ENCODE measurements at places on chromosomes 4 and X.

GRCh38 chrX:21947671-21948070 lies 7.2 kb downstream of the SMS start:
- DNase-seq, result no peak

DNA sequence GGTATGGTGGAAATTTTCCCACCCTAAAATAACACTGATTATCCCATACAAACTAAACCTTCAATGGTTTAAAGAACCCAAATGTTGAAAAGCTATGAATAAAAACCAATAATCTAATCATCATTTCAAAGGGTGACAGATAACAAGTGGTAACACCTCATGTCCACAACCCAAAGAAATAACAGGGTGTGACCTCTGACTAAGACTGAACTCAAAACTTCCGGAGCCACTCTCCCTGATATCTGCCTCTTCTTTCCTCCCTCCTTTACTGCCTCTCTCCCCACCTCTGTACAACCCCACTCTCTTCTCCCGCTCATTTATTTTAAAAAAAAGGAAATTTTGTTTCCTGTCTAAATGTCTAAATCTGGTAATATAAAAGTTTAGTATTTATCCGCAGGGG lies 11.5 kb downstream of the FBXW7 start:
- DNase-seq, result no peak

GRCh38 chr4:22093126-22093525 lies 144.6 kb upstream of the KCNIP4 start:
- no peak for DNase-seq

DNA sequence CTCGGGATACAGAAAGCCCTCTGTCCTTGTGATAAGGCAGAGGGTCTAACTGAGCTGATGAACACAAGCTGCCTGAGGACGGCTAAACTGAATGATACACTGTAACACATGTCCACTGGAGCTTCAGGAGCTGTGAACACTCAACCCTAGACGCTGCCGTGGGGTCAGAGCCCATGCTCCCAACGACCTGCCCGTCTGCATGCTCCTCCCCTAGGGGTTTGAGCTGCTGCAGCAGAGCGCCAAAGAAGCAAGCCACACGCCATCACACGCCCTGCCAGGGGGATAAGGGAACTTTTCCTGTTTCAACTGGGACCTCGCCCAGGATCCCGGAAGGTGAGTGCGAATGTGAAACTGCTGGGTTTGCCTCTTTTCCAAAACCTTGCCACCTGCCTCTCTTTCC lies 361.8 kb downstream of the FAT4 start:
- DNase-seq, result no peak

- DNase-seq, result no peak
These were observed 1470.4 kb downstream of the ADGRL3 start for GRCh38 chr4:62670514-62670913.

DNA sequence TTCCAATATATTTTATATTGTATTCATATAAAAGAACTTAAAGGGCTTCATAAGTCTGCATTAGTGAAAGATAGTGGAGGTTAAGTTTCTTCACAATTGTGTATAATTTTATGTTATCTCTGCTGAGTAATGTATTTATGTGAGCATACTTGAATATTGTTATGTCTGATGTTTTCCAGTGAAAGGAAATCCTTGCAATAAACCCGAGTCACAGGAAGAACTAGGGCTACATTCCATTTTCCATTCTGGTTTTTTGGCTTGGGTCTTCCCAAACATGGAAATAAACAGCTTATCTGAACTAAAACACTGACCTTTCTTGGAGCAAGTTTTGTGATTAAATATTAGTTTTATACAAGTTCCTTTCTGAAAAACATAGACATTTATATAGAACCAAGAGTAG lies 231.3 kb upstream of the GPRIN3 start:
- DNase-seq, result no peak

DNA sequence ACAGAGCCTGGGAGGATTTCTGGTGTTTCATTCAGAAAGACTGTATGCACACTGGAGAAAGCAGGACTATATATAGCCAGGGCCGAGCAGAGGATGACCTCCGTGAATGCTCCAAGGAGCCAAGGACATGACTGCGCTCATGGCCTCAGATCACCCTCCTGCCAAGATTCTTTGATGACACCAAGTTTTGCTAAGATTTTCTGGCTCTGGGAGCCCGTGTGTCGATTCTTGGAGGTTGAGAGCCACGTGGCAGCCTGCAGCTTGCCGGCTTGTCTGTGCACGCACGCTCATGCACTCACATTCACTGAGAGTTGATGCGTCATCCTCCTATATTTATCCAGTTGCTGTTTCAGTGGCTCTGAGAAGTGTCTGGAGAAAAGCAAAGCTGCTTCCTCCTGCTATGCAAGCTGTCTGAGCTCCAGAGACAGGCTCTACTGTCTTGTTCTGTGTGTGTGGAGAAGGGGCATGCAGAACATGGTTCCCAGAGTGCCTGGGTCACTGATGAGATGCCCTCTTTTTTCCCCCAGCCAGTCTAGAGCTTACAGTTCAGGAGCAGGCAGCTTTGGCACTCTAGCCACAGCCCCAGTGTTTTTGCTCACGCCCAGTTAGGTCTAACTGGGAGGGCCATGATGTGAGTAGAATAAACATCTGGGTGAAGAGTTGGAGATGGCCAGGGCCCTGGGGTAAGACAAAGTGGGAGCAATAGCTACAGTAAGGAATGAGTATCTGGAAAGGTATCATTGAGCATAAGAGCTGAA lies 64.9 kb upstream of the SCOC start:
- no peak for DNase-seq

DNA sequence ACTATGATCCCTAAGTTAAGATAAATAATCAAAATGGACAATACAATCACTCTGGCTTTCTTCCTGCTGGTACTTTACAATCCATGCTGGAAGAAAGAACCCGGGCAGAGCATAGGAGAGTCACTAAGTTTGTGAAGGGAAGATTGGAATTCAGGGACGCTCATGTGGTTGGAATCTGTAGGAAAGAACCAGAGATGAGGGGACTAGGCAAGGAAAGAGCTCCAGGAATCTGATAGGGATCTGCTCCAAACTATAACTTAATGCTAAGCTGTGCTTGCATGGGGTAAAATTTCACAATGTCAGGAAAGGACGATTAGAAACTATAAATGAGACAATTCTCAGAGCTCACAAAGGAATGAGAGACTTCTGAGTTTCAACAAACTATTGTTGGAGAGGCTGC lies 167.5 kb downstream of the ADGRA3 start:
- no peak for DNase-seq

DNA sequence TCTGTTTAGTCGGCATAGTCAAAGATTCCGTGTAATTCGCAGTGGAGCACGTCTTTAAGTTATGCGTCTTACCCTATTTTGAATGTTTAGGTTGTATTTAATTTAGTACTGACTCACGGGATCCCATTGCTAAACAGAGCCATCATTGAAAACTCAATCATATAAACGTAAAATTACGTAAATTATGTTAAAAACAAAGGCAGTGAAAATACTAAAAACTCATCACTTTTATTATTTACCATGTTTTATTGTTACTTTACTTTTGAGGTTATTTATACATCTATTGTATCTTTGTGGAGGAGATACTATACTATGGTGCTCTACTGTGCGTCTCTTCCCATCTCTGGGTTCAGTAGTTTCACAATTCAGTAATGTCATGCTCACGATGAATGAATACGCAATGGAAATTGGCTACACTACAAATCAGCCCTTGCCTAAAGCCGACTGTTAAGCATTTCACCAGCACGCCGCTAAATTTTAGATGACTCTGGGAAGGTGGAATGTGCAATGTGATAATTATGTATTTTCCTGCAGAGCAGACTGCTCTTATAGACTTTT lies 944 bp downstream of the FUNDC2 start:
- no peak for DNase-seq

Measured in bone marrow (tissue), 2 donors.